ENCODE measurements at places on chromosomes 7 and 10.

DNA sequence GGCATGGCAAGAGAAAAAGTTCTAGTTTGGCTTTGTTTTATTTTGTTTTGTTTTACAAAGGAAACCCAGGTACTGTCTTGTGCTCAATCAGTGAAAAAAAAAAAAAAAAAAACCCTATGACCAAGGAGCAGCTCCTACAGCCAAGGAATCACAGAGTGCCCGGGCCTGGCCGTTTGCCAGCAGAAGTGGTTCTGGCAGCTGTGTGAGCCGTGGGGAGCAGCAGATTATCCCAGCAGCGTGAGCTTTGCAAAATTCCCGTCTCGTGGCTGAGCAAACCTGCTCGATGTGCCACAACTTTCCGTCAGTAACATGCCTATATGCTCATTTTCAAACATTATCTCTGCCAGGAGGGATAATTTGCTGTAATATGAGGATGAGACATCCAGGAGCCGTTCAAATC lies 293.7 kb downstream of the POU6F2 start:
- DNase-seq: no peak

DNA sequence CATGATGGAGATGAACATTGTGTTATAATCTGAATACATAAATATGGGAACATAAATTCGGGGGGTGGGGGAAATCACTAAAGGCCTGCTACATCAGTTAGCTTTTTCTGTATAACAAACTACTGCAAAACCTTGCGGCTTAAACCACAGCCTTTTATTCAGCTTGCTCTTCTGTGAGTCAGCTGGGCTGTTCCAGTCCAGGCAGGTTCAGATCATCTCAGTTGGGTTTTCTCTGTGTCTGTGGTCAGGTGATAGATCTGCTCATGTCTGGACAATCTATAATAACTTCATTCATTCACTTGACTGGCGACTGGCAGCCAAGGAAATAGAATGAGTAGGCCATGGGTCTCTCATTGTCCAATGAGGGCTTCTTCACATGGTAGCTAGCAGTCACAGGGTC lies 23.5 kb downstream of the HTR7 start:
- DNase-seq: no peak

DNA sequence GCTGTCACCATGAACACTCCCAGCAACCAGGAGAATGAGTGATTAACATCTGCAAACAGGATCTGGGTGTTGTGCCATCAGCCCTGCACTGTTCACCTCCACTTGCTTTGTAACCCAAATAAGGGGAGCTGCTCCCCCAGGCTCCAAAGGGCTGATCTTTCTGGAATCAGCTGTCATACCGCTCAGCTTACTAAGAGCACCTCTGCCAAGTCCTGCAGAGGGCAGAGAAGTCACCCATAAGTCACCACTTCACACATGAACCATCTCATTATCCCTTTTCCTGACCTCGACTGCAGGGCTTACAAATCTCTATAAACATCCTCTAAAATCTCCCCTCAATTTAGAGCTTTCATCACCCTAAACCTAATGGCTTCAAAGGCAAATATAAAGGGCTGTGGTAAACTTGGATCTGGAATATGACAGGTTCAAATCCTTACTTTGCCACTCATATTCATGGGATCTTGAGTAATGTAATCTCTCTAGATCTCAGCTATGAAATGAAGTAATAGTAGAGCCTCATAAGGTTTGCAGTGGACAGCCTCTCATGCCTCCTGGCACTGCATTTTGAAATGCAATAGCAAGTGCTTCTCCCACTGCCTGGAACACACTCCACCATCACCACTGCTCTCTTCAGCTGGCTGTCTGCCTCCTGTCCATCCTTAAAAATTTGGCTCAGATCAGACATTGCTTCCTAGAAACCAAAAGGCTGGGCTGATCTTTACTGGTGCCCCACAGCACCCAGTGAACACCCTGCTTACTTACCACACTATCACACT lies 38.8 kb downstream of the ERLIN1 start:
- no peak for DNase-seq

- no peak for DNase-seq
These were observed 12.8 kb downstream of the ICA1 start for GRCh38 chr7:8249121-8249520.

DNA sequence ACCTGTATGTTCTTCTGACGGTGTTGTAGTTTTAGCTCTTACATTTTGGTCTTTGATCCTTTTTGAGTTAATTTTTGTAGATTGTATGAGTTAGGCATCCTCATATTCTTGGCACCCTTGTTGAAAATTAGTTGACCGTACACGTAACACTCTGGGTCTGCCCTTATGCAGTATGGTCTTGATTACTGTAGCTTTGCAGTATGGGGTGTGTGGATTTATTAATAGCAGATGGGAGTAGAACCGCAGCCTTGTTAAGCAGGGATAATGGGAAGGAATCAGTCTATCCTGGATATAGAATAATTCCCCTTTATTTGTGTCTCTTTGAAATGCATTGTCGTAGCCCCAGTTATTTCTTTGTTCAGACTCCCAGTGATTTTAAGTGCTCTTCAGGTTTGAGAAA lies 95.5 kb downstream of the UBE3C start:
- DNase-seq: no peak

- peak; percentile 13 for DNase-seq
These were observed 61.0 kb upstream of the MKI67 start for GRCh38 chr10:128186959-128187787.

DNA sequence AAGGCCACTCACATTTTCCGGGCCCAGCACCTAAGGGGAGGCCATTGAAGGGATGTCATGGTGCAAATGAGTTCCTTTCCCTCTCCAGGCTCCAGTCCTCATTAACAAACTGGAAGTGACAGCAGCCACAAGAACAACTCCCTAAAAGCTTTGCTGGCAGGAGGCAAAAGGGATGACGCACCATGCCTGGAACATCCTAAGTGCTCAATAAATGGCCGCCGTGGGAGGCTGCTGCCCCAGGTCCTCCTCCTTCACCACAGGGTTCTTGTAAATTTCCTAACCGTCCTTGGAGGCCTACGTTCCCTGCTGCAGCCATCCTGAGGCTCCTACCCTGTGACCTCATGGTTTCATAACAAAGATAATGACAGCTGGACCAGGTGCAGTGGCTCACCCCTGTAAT lies 41.3 kb upstream of the CAMK1D start:
- DNase-seq: no peak

- peak; percentile 22 for DNase-seq
These were observed 47.7 kb downstream of the LRGUK start for GRCh38 chr7:134174795-134175261.

DNA sequence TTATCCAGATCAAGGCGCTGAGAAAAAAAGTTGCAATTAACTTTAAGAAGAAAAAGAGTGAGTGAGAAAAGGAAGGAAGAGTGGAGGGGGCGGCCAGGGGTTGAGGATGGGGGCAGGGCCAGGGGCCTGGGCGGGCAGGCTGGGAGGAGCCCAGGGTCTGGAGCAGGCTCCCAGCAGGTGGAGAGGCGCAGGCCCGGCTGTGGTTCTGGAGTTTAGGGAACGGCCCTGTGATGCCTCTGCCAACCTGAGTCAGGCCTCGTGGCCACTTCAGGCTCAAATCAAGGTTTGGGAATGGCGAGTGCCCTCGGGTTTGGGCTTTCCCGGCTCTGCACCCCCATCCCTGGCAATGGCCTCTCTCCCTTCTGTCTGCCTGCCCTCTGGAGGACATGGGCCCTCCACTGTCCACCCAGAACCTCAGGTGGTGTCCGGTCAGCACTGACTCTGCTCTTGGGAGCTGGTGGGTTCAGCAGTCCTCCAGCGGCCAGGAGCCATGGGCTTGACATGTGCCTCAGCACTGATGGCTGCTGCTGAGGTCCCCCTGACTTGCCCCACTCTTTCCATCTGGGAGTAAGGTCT lies 41.0 kb upstream of the EMX2 start:
- no peak for DNase-seq

DNA sequence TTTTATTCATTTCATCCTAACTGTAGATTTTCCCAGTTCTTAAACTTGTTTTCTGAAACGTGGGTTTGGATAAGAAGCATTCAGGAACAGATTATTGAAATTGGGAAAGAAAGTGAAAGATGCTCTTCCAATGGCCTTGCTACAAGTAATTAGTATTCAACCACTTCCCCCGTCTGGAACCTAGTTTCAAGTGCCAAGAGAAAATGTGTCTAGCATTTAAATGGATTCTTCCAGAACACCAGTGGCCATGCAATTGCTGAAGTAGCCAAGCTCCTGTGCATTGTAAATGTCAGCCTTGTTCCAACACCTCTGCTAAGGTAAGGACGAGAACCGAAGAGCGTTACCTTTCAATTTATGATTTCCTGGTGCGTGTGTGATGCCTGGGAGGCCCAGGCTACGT lies 68.2 kb downstream of the PFKFB3 start:
- no peak for DNase-seq

DNA sequence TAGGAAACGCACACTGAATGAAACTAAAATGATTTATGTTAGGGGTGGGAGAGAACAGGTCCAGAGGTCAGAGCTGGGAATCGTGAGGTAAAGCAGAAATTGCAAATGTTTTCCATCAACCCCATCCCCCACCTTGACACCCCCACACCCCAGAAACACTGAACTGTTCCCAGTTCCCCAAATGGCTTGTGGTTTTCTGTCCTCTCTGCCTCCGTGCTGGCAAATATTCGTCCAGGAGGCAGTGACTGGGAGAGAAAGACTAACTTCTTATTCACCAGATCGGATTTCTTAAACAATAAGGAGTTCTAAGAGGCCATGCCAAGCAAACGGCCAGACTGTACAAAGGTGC lies 730 bp upstream of the RASSF4 start:
- DNase-seq: no peak

- no peak for DNase-seq
These were observed 47.3 kb upstream of the BHLHA15 start for GRCh38 chr7:98163704-98164494.

- no peak for DNase-seq
These were observed 37.1 kb downstream of the GPR26 start for GRCh38 chr10:123703195-123703790.

DNA sequence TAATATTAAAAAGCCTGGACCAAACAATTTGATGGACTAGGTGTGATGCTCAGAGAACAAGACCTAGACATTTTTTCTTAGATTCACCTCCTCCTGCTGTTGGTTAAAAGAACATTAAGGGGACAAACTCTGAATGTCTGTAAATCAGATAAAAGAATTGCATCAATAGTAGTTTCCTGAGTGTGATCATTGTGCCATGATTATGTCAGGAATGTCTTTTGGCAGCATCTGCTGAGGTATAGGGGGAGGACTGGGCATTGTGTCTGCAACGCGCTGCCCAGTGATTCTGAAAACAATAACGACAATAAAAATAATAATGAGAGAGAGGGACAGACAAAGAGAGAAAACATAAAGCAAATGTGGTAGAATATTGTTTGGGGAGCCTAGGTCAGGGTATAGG lies 6.9 kb downstream of the C7orf57 start:
- no peak for DNase-seq

DNA sequence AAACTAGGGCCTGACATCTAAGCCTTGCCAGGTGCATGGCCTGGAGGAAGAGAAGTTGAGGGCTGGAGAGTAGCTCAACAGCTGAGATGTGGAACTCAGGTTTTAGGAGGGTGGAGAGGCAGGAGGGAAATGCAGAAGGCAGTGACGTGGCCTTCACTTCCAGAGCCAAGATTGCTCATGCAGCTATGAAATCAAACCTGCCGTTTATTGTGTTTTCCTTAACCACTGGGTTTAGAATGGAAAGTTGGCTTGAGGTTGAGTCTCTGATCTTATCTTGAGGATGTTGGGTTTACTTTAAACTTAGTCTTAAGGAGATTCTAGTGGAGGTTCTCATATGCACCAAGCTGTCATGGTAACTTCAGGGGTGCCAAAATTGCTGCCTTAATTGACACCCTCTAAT lies 178.6 kb downstream of the SORCS3 start:
- no peak for DNase-seq

DNA sequence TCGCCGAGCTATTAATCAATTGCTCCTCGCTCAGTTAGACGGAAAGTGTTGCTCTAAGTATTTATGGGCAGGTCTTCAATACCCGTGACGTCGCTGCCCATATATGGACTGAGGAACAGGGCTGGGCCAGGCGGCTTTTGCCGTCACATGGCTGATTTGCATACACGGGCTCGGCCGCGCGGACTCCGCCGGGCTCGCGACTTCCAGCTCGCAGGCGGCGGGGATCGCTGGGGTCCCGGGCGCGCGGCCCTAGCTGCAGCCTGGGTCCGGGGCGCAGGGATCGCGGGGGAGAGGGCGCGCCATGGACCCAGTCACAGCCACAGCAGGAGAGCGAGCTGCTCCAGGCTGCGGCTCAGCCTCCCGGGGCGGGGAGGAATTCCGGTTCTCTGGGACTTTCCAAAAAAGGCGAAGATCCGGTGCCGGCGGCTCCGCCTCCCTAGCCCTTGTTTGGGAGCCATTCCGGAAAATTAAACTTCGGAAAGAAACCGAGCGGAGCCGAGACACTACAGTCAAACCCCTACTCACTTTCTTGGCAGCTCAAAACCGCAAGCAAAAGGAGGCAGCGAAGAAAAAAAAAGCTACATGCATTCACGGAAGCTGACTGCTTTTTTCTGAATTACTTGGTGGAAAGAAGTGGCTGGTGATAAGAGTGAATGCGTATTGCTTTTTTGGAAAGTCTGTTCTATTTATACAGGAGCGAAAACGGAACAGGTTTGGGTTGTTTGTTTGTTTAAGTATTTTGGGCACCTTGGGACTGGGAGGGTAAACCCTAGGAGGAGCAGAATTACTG lies at the start of gene EGR2:
EGR2 (minus strand) TSS at position 36 of the 790 bp plus-strand sequence. CDS start 337 bp downstream, outside the sequence.
- DNase-seq: peak; percentile 96

DNA sequence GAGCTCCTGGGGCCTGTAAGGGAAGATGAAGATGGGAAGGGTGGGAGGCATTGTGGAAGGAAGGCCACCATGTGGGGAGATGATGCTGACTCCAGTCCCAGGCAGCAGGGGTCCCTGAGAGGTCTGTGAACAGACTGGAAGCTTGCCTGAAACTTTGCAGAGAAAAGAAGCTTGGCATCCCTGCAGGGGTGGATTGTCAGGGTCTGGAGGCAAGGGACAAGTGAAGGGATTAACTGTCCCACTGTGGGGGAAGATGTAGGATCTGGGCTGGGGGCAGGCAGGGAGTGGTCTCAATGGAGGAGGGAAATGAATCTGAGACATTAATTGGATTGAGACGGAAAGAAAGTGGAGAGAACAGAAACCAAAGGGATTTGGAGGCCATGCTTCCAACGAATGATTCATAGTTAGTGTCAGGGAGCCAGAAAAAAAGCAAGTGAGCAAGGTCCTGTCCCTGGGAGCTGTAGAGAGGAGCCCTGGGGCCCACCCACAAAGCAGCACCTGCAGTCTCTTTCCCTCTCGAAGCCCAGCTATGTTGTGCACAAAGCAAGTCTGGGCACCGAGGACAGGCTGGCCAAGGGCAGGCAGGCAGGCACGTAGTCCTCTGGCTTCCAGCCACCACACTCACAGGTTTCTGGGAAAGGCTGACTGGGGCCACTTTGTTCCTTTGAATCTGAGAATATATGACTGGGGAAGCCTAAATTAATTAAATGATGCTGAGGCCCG lies 4.7 kb upstream of the SLC18A3 start:
- DNase-seq: no peak
